ENCODE measurements at places on chromosomes 16 and 17.

DNA sequence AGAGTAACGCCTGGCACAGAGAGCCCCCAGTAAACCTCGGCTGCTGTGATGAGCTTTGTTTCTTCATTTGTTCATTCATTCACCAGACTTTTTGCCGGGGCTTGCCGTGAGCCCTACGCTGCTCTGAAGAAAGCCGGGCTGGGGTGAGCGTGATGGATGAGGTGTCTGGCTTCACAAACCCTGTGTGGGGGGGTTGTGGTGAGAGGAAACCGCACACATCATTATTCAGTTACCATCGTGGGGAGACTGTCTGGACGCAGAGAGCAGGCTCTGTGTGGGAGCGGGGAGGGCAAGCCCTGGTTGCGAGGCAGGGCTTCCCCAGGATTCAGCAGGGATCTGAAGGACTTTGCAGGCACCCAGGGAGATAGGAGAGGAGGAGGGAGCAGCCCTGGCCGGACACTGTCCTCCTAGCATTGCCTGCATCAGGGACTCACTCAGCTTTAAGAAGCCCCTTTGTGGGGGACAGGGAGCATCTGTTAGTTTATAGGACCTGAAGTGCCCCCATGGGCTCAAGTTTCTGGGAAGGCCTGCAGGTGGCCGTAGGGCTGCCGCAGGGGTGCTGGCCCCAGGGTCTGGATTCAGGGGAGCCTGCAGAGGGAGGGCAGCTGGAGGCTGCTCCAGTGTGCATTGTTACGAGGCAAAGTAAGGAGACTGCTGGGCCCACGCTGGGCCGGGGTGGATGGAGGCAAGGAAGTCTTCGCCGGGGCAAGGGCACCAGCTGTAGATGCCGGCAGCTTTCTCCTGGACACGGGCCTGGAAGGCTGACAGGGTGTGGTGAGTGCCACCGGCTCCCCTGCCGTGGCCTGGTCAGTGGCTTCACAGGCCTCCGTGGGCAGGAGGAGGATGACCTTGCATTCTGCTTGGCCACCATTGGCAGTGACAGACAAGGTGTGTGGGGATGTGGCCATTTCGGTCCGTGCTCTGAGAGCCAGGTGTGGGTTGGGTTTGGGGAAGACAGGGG is 334.5 kb downstream of the SEC14L1 start:
- DNase-seq = peak; percentile 47

GRCh38 chr16:4477966-4478365 is 1.8 kb downstream of the HMOX2 start:
- no peak for DNase-seq

DNA sequence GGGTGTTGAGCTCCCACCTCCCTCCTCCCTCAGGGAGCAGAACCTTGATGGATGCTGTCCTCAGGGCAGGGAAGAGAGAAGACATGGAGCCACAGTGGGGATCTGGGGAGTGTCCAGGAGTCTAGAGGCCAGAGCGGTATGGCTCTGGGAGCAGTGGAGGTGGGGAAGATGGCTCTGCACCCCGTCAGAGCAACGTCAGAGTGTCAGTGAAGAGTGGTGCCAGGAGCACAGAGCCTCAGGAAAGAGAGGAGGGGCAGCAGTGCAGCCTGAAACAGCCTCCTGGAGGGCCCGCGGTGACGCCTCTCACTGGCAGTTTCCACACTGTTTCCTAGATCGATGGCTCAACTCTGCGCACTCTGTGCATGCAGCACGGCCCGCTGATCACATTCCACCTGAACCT is 23.2 kb upstream of the SLC5A11 start:
- DNase-seq = no peak

- DNase-seq = no peak
These were observed 59.3 kb downstream of the ASIC2 start for GRCh38 chr17:33233811-33234177.

DNA sequence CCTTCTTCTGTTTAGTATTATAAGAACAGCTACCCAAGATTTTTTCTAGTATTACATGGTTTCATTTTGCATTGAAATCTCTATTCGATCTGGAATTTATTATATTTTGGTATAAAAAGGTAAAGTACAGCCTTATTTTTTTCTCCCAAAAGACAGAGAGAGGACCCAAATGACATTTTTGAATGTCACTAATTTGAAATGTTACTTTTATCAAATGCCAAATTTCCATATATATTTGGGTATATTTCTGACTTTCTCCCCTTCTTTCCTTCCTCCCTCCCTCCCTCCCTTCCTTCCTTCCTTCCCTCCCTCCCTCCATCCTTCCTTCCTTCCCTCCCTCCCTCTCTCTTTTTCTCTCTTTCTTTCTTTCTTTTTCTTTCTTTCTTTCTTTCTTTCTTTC is 6.2 kb upstream of the CHP2 start:
- DNase-seq = no peak

DNA sequence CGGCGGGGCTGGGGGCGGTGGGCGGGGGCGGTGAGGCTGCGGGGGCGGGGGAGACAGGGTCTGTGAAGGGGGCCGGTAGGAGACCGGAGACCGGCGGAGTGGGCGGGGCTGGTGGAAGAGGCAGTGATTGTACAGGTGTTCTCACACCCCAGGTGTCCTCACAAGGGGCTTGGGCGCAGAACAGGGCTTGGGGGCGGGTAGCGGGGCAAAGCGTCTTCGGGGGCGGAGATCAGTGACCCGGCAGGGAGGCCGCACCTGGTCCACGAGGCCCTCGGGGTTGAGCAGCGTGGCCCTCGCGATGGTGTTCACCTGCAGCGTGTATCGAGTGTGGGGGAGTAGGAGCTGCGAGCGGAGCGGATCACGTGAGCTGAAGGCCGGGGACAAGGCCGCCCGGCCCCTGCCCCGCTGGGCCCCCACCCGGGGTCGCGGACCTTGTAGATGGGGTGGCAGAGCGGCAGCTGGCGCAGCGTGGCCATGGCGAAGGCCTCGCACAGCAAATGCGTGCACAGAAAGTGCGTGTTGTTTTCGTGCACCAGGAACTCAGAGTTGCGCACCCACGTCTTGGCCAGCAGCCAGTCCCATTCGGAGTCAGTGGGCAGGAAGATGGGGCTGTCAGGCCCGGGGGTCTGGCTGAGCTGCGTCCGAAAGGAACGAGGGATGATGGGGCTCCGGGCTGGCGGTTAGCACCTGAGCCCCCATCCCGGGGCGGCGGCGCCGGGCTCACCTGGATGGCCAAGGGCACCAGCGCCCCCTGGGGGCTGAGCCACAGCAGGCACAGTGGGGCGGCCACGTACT is 8.5 kb downstream of the ALOXE3 start:
- DNase-seq = peak; percentile 63

GRCh38 chr17:77882040-77882439 is 76.5 kb upstream of the TNRC6C start:
- DNase-seq = no peak

GRCh38 chr17:42422412-42422957 is 571 bp downstream of the CAVIN1 start:
- no peak for DNase-seq

GRCh38 chr16:72210555-72210954 is 38.6 kb upstream of the PMFBP1 start:
- no peak for DNase-seq

DNA sequence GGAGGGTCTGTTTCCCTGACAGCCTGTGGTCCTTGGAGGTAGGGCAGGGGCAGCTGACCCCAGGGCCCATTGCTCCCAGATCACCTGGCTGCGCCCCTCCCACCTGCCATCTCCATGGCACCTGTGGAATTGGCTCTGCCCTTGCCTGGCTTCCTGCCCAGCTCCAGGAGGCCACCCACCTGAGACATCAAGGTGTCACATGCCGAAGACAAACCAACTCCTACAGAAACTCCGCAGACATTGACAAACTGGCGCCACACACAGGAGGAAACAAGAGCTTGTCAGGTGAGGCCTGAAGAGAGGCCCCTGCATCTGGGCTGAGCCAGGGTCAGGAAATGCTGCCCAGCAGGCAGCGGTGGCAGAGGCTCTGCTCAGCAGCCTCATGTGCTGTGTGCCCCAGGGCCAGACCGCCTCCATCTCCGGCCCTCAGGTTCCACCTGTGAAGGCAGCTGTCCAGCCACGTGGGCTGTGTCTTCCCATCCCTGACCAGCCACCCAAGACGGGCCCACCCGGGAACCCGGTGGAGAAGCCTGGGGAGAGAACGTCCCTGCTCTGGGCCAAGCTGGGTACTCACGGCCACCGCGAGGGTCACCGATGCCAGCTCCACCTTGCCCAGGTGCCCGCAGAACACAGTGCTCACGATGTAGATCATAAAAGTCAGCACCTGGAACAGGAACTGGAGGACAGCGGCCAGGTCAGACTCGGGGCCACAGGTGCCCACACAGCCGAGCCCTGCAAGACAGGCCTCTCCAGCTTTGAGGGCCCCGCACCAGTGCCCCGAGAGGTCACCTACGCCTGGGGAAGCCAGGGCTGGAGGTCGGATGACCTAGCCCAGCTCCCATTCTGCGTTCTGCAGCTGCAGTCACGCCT is 1.6 kb downstream of the SLC47A2 start:
- no peak for DNase-seq

GRCh38 chr17:9750524-9750923 is 40.9 kb downstream of the DHRS7C start:
- DNase-seq = no peak

- DNase-seq = no peak
These were observed 144.1 kb downstream of the SPECC1 start for GRCh38 chr17:20153231-20153630.

DNA sequence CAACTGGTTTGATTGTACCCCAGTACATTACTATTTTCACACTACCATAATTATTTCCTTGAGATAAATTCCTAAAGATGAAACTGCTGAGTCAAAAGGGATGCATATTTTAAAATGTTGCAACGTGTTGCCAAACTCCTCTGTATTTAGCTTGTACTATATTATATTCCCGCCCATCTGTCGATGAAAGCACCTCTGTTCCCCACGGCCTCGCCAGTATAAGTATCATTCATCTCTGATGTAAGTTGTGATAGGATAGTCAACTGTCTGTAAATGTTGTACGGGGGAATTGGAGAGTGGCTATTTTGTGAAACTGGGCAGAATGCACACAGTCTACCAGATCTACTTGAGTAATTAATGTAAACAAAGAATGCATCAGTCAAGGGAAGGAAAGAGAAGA is 47.7 kb upstream of the TNRC6A start:
- DNase-seq = no peak

DNA sequence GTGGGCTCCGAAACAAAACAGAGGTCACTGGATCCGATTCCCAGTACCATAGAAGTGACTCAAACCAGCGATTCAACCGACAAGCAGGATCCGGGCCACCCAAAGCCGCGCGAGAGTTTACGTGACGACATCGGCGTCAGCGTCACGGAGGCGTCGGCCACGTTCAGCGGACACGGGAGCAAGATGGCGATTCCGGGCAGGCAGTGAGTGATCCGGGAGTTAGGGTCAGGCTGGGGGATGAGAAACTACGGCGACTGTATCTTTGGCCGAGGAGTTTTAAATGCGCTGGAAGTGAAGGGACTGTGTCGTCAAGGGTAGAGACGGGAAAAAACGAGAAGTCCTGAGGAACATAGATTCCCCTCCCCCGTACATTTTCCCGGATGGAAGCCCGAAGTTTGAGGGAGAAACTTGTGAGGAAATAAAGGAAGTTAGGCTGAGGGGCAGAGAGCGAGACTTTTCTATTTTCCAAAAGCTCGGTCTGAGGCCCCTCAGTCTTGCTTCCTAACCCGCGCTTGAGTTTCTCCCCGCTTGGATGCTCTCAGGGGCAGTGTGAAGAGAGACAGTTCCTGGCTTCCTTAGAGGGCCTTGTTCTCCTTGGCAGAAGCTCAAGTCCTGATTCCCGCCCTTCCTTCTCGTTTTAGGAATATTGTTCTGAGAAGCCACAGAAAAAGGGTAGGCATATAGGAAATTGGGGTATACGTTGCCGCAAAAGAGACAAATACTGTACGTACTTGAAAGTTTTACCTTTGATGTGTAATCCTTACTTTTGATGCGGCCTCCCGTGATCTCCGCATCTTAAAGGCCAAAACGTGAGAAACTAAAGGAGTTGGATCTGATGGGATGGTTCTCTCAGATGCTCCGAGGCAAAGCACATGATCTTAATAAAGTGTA is at the start of gene NSRP1:
Gene NSRP1, plus strand, starts transcription at position 156 of the 891 bp plus-strand sequence. Its CDS starts 28 bp downstream, at position 184.
- DNase-seq = peak; percentile 85

DNA sequence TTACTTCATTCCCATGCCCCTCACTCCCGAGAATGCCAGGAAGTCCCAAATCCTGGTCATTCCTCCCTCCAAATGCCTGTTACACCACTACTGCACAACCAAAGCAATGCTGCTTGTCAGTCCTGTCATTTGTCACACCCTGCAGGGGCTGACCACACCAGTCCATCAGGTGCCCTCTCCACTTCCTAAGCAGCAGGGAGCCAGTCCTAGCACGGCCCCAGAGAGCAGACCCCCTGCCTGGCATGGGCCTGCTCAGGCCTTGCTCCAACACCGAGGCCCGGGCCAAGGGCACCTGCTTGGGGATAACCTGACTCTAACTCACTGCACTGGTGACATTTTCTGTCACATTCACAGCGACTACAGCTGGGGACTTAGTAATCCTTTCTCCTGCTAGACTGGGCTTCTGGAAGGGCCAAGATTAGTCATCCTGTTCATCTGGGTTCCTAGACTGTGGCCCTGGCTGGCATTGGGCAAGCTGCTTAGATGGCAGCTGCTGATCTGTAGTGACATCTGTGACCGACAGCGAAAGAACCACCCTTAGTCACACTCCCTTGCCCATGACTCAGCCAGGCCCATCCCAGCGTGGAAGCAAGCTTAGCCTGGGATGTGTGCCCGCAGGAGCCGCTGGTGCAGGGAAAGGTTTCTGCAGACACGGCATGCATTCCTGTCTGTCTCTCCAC is 5.4 kb downstream of the ALYREF start:
- DNase-seq = no peak

GRCh38 chr17:67386965-67387551 is 10.0 kb downstream of the PITPNC1 start:
- peak; percentile 43 for DNase-seq

- no peak for DNase-seq
These were observed 40.9 kb upstream of the KCNJ16 start for GRCh38 chr17:70034158-70034557.

GRCh38 chr16:2037647-2038381 is 9.8 kb downstream of the NTHL1 start:
- no peak for DNase-seq

Measured in activated naive CD8-positive, alpha-beta T cell treated with anti-CD3 and anti-CD28 coated beads, Interleukin-2, amount 50 U/mL, for 16 hours (primary cell).